Fibroblast of skin of scalp (primary cell): ENCODE measurements at places on chromosomes 12 and 14.
A peak's percentile ranks its signal among the peaks of the same experiment; 100 is the strongest.

DNA sequence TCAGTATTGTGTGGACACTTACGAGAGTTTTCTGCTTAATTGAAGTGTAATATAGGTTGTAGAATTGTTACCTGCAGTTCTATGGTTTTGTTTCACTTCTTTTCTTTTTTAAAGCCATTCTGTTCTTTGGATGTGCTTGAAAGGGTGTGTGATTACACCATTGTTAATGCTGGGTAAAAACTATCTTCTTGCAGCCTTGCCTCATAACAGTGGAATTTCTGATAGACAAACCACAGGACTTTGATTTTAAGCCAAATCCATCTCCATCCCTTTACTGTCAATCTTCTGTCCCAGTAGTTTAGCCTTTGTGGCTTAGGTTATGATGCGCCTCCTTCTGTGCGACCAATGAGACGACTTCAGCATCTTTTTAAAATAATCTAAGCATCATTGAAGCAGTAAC is 182.3 kb downstream of the PELI2 start:
- peak; percentile 86 for DNase-seq

- peak; percentile 75 for DNase-seq
These were observed 19.2 kb upstream of the MAP1LC3B2 start for GRCh38 chr12:116539905-116540482.

DNA sequence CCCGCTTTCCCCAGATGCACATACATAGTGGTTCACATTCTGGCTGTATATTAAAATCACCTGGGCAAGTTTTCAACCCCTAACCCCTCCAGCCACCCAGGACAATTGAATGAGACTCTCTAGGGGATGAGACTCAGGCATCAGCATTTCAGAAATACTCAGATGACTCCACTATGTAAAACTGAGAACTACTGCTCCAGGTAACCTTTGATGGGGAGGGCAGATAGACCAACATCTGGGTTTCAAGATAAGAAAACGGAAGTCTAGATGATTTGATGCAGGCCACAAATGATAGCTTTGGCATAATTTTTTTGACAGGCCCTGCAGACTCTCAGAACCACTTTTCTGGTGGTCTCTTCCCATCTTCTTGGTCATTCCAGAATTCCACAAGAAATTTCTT is 341.1 kb downstream of the EMP1 start:
- DNase-seq: no peak

DNA sequence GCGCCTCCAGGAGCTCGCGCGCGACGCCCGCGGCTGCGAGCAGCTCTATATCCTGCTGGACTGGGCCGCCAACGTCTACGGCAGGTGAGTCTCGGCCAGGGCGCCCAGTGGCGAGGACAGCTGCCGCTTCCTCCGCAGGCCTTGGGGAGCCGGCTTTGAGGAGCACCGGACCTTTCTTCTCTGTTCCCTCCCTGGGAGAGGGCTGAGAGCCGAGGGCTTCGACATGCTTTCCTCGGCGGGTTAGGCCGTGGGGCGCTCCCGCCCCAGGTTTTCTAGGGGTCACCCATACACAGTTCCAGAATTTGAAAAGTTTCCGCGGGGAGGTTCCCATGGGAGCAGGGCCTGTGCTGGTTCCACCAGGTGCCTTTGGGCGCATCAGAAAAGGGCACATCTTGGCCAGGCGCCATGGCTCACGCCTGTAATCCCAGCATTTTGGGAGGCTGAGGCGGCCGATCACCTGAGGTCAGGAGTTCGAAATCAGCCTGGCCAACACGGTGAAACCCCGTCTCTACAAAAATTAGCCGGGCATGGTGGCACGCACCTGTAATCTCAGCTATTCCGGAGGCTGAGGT is 8.2 kb downstream of the EXOC3L4 start:
- DNase-seq: no peak

DNA sequence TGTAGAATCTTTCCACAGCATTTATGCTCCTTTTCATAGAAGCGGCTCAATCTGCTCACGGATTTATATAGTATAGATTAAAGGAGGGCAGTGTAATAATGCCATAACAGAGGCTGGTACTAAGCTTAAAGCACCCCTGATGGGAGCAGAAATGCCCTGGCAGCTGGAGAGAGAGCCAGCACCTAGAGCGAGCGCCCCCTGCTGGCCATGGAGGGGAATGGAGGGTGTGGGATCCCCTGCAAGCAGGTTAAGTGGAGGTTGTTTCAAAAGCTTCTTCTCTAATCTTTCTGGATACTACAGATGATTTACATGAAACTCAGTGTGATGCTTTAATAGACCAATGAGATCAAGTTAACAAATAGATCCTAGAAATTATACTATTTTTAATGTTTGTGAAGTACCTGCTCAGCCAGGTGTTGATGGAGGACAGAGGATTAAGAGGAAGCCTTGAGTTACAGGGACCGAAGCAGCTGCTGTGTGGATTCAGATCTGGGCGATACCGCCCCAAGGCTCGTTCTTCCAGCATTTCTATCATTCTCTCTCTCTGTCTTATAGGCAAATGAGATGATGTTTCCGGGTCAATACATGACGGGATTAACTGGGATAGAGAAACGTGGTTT is 1519.3 kb upstream of the TMEM132C start:
- DNase-seq: peak; percentile 8

GRCh38 chr14:59630288-59630963 is 53.8 kb upstream of the CCDC175 start:
- peak; percentile 2 for DNase-seq

DNA sequence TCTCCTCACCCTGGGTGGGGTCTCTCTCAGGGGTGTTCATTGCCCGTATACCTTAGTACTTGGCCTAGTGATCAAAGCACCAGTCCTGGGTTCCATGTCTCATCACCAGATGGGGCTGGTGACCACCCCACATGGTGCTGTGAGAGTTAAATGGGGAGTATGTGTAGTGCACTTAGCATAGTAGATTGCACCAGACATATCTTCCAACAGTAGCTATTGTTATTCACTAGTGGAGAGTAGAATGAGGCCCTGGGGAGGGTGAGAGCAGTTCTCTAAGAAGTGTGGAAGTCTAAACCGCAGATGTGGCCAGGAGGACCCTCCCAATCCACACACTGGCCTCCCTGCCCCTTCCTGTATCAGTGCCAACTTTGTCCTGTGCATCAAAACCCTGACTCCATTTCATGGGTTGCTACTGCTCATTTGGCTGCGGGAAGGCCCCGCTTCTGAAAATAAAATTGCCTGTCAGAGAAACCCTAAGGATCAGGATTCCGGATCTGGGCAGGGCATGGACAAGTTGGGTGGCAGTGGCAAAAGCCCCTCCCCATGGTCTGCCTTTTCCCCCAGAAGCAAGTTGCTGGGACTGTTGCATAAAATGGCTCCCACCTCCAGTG is 4.4 kb downstream of the CD9 start:
- no peak for DNase-seq
